ENCODE measurements at places on chromosomes 1 and 21. TPM values are rescaled to one million over a fixed set of nuclear protein-coding genes. Genes with fewer than 3 reads are reported as not detected.
A peak's percentile ranks its signal among the peaks of the same experiment; 100 is the strongest.

DNA sequence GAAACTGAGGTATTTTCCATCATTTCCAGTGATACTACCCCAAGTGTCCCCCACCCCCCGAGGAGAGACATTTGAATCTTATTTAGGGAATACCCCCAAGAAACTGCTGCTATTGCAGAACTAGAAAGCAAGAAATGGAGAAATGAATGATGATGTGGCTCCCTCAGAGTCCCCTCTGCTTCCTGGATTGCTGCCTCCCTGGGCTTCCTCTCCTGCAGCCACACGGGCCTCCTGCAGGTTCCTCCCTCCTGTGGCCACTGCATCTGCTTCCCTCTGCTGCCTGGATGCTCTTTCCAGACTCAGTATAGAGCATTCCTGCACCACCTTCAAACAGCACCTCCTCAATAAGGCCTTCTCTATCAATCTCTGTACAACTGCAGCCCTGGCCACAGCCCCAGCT lies 69.3 kb downstream of the SLC25A24 start:
- H3K27me3 ChIP-seq, result no peaks in the 10 kb centered on the region
- H3K36me3 ChIP-seq, result no peaks in the 10 kb centered on the region
- H3K4me3 ChIP-seq, result no peak overlapping the region

GRCh38 chr1:40944326-40944725 lies 35.2 kb upstream of the CTPS1 start:
- no peak for DNase-seq
- peaks cover 6% of the 10 kb centered on the region for H3K4me1 ChIP-seq
- H3K36me3 ChIP-seq, result no peaks in the 10 kb centered on the region
- H3K4me3 ChIP-seq, result no peak overlapping the region
- peak overlapping the region; percentile 56 for H3K27ac ChIP-seq

DNA sequence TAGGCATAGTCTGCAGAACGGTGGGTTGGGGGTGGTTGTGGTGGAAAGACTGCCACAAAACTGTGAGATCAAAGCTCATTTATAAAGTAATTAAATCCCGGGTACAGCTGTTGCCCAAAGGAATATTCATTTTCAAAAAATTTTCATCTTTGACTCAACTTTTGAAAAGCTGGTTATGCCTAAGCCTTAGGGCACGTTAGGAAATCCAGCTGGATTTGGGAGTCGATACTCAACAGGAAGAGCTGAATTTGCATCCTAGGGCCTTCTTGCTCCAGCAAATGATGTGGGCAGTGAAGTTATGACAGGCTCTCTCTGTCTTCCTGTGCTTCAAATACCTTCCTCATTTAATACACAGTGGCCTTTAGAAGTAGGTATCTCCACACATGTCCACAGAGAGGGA lies 31.7 kb downstream of the ZP4 start:
- H3K4me1 ChIP-seq, result peaks cover under 1% of the 10 kb centered on the region
- H3K27me3 ChIP-seq, result no peaks in the 10 kb centered on the region
- no peak for DNase-seq
- H3K36me3 ChIP-seq, result no peaks in the 10 kb centered on the region
- H3K27ac ChIP-seq, result no peak overlapping the region
- H3K4me3 ChIP-seq, result no peak overlapping the region

- H3K4me1 ChIP-seq, result no peaks in the 10 kb centered on the region
- no peaks in the 10 kb centered on the region for H3K27me3 ChIP-seq
- no peak overlapping the region for H3K27ac ChIP-seq
- no peak overlapping the region for H3K4me3 ChIP-seq
- no peak for DNase-seq
- H3K36me3 ChIP-seq, result no peaks in the 10 kb centered on the region
Measured at GRCh38 chr1:25066256-25066655, 136.2 kb upstream of the RUNX3 start.

- H3K4me3 ChIP-seq, result no peak overlapping the region
- peaks cover 22% of the 10 kb centered on the region for H3K4me1 ChIP-seq
- no peak overlapping the region for H3K27ac ChIP-seq
Measured at GRCh38 chr1:44347280-44347679, 7.8 kb downstream of the ERI3 start.

The LORICRIN gene
- total RNA-seq, result 0.25 TPM
